Progenitor cell of endocrine pancreas (in vitro differentiated cells): ENCODE measurements at places on chromosomes 2 and 18. TPM values are rescaled to one million over a fixed set of nuclear protein-coding genes. Genes with fewer than 3 reads are reported as not detected.
A peak's percentile ranks its signal among the peaks of the same experiment; 100 is the strongest.

DNA sequence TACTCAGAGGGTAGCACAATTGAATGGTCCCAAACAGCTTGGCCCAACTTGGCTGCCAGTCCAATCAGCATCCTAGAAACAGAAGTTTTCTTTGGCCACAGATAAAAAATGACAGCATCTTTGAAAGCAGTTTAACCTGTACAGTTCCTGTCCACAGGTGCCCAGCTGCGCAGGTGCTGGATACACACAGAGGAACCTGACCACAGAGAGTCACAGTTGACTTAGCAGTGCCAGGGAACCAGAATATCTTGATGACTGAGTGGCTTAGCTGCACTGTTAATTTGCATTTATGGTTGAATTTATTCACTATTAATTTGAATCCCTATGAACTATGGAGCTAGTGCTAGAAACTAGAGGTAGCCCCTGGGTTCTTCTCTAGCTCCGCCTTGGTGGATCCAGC lies 93.7 kb downstream of the TPGS2 start:
- H3K36me3 ChIP-seq, result peaks cover 7% of the 10 kb centered on the region
- H3K4me1 ChIP-seq, result no peaks in the 10 kb centered on the region
- no peak for DNase-seq
- no peaks in the 10 kb centered on the region for H3K27me3 ChIP-seq
- no peak overlapping the region for H3K4me3 ChIP-seq

- H3K27me3 ChIP-seq, result no peaks in the 10 kb centered on the region
- peaks cover 8% of the 10 kb centered on the region for H3K4me1 ChIP-seq
- peak overlapping the region; percentile 60 for H3K27ac ChIP-seq
- no peak overlapping the region for H3K4me3 ChIP-seq
These were observed 107.5 kb downstream of the GULP1 start for GRCh38 chr2:188399159-188399558.

GRCh38 chr2:1132328-1132969 lies 181.8 kb downstream of the SNTG2 start:
- H3K27ac ChIP-seq, result no peak overlapping the region
- H3K27me3 ChIP-seq, result peaks cover 4% of the 10 kb centered on the region
- no peaks in the 10 kb centered on the region for H3K4me1 ChIP-seq
- H3K36me3 ChIP-seq, result no peaks in the 10 kb centered on the region

- peaks cover 11% of the 10 kb centered on the region for H3K4me1 ChIP-seq
- H3K27me3 ChIP-seq, result no peaks in the 10 kb centered on the region
- no peak for DNase-seq
- peak overlapping the region; percentile 69 for H3K27ac ChIP-seq
- no peak overlapping the region for H3K4me3 ChIP-seq
These were observed 93.7 kb downstream of the DYNAP start for GRCh38 chr18:54684784-54685183.

The IL1F10 gene
- total RNA-seq, result not detected in 2 replicates
